Non-pigmented ciliary epithelial cell (primary cell): ENCODE measurements at places on chromosomes 13 and 19.

GRCh38 chr19:990119-990571 is 6.0 kb downstream of the WDR18 start:
- no peak for DNase-seq

- no peak for DNase-seq
Measured at GRCh38 chr19:710767-711166, 2.0 kb downstream of the PALM start.

DNA sequence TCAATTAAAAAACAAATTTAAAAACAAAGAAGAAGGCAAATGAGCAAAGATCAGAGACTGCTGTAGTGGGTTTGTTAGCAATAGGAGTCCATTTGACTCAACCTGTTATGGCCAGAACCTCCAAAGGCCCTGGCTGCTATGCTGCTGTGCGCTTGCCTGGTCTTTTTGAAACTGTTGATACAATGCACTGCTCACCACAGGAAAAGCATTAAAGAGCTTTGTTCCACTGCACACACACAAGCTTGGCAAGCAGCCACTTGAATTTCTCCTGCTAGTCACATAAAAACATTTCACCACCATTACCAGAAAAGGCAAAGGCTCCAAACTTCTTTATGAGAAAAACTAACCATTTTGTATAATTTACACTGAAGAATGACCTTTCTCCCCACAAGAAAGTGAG is 132.2 kb downstream of the FREM2 start:
- no peak for DNase-seq

- DNase-seq, result no peak
Measured at GRCh38 chr19:41951686-41952172, 7.4 kb downstream of the RABAC1 start.

- DNase-seq, result no peak
Measured at GRCh38 chr19:1019980-1020867, 699 bp downstream of the TMEM259 start.

DNA sequence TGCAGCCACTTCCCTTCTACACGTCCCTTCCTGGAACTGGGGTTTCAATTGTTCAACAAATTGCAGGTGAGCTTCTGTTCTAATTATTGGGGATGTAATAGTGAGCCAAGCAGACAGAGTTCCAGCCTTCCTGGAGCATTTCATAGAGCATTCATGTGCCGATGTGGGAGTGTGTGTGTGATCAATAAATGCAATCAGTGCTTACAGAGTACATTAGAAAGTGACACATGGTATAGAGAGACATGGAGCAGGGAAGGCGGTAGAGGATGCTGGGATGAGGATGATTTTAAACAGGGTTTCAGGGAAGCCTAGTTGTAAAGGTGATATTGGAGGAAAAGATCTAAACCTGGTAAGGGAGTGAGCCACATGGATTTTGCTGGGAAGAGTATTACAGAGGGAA is 21.7 kb upstream of the PCDH8 start:
- DNase-seq, result no peak

- DNase-seq, result no peak
Measured at GRCh38 chr19:13100031-13100588, 2.5 kb downstream of the LYL1 start.

GRCh38 chr13:48094404-48094780 is 512 bp downstream of the MED4 start:
- no peak for DNase-seq

- no peak for DNase-seq
Measured at GRCh38 chr19:11530432-11530831, 1.5 kb upstream of the ECSIT start.

GRCh38 chr19:29731331-29731850 is 16.3 kb upstream of the C19orf12 start:
- no peak for DNase-seq

- DNase-seq, result no peak
Measured at GRCh38 chr13:111402441-111402840, 82.0 kb downstream of the TEX29 start.

- no peak for DNase-seq
Measured at GRCh38 chr19:3159565-3159964, 19.0 kb upstream of the S1PR4 start.

- no peak for DNase-seq
Measured at GRCh38 chr13:102812611-102813287, 13.8 kb downstream of the BIVM start.

GRCh38 chr19:39407410-39407659 is 688 bp downstream of the ZFP36 start:
- no peak for DNase-seq

DNA sequence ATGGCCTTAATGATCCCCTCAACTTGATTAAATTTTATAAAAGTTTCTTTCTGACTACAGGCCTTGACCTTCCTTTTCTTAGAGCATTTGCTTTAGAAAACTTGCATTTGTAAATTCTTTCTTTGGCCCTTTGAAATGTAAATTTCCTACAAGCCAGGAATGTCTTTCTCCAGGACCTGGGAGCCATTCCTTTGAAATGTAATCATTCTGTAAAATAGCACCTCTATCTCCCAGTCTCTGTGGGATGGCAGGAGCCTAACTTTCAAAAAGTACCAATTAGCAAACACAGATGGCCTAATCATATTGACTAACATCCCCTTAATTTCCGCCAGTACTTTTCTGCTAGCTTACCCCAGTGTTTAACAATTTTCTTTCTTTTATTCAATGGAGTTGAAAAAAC is 1394.2 kb upstream of the ATXN8OS start:
- DNase-seq, result no peak

DNA sequence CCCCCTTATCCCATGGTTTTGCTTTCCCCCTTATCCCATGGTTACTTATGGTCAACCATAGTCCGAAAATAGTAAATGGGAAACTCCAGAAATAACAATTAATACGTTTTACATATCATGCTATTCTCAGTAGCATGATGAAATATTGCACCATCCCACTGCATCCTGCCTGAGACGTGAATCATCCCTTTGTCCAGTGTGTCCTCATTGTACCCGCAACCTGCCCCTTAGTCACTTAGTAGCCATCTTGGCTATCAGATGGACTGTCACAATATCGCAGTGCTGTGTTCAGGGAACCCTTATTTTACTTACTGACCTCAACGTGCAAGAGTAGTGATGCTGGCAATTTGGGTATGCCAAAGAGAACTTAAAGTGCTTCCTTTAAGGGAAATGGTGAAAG is 10.5 kb upstream of the NBEA start:
- no peak for DNase-seq

- DNase-seq, result no peak
Measured at GRCh38 chr13:50712456-50712855, 131.0 kb downstream of the DLEU7 start.

DNA sequence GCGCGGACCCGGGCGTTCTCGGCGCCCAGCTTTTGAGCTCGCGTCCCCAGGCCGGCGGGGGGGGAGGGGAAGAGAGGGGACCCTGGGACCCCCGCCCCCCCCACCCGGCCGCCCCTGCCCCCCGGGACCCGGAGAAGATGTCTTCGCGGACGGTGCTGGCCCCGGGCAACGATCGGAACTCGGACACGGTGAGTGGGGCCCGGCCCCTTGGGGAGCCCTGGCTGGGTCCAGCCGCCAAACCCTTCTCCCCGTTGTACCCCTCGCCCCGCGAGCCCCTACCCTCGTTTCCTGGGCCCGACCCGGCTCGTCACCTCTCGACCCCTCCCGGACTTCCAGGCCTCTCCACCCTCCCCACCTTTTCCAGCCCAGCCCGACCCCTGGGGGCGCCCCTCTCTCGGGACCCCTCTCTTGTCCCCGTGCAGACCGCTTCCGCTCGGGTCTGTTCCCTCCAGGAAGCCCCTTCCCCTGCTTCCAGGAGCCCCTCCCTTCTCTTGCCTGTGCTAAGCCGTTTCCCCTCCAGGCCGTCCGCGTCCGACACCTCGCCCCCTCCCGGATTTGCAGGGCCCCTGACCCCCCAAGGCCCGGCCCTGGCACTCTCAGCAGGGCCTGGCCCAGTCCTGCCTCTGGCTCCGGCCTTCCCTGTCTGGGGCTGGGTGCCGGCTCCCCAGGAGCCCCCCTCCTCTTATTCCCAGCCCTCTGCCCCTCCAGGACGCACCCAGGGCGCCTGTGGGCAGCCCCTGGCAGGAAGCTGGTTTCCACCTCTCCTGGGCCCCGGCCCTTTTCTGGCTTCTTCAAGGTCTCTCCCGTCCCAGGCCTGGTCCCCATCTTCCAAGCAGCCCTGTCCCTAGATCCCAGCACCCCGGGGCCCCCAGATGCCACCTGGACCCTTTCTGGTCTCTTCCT is 632 bp downstream of the MARK4 start:
- no peak for DNase-seq

GRCh38 chr13:112891477-112892401 is 77.3 kb upstream of the MCF2L start:
- DNase-seq, result no peak

GRCh38 chr13:63540061-63540460 is 2124.4 kb upstream of the PCDH20 start:
- DNase-seq, result no peak

- no peak for DNase-seq
Measured at GRCh38 chr19:15453906-15454860, 4.4 kb upstream of the WIZ start.

DNA sequence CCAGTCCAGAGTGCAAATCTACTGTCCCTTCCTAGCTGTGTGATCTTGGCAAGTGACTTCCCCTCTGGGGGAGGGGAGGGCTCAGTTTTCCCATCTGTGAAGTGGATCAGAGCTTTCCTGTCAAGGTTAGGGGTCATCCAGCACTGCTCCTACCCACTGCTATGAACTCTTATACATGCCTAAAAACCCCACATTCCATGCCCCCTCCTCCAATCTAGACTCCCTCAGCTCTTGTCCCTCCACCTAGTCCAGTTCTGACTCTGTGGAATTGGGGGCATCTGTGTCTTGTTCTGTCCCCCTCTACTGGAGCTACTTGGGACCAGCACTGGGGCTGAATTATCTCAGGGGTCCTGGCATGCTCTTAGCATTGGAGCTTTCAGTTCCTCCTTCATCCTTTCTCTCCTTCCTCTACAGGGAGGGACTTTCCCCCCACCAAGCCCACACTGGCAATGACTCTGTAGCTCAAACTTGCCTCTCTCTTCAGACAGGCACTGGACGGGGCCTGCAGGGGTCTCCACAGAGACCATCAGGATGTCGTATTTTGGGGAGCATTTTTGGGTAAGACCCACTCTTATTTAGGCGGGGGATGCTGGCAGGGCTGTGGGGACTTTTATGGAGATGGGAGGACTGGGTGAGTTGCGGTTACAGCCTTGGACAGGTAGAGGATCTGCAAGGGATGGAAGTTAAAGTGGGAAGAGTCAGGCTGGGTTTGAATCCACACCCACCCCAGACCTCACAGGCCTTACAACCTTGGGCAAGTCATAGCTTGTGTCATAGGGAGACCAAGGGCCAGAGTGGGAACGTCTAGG is 3.6 kb downstream of the FCHO1 start:
- DNase-seq, result no peak

- DNase-seq, result no peak
Measured at GRCh38 chr19:54426291-54426931, 11.1 kb downstream of the TTYH1 start.

DNA sequence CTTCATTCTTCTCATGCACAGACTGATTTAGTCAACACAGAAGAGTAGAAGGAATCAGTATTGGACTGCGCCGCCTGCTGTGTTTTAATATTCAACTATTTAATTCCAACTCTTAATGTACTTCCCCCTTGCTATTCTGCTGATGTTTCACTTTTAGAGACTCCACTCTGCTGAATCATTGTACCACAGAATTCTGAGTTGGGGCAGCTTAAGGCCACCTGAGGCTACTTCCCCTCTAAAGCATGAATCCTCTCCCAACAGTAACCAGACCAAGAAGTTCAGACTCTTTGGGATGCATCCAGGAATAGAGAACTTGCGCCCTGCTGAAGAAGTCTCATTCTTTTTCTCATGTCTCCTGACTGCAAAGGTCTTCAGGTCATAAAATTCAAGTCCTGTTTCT is 708.8 kb downstream of the UQCRFS1 start:
- DNase-seq, result no peak

- DNase-seq, result no peak
Measured at GRCh38 chr19:492091-492531, 4.2 kb upstream of the MADCAM1 start.

DNA sequence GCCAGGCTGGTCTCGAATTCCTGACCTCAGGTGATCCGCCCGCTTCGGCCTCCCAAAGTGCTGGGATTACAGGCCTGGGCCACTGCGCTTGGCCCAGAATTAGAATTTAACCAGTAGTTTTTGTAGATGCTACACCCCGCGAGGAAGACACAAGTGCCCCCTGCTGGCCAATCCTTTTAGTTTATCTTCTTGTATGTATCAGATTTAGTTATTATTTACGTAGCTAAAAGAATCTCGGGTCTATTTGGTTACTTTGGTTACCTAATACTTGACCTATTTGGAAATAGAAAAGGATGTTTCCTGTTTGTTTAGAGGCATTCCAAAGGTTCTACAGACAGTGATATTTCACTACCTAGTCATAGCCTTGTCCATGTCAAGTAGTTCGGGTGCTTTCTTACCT is 22.0 kb downstream of the MUC16 start:
- DNase-seq, result no peak
